ENCODE measurements at places on chromosomes 1 and 21.

- no peak for DNase-seq
These were observed 257.7 kb upstream of the CSF3R start for GRCh38 chr1:36740446-36740845.

GRCh38 chr1:56153276-56153675, 426.1 kb downstream of the PLPP3 start:
- no peak for DNase-seq

DNA sequence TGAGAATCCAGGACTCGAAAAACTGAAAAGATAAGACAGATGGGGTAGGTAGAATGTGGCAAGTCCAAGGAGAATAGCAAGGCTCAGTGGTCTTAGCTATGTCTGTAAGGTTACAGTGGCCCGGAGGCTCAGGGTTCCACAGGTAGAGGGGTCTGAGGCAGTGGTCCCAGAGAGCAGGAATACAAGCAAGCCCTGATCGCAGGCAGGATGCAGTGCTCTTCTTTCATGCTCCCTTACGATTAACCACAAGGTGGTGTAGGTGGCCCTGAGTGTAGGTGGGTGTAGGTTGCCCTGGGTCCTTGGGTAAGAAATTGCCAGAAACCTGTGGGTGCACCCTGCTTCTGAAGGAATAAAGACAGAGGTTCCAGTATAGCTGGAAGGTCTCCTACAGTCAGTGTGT, 99.1 kb upstream of the RAB3GAP2 start:
- no peak for DNase-seq

- DNase-seq: no peak
These were observed 34.6 kb upstream of the TNFSF4 start for GRCh38 chr1:173241528-173242347.

GRCh38 chr1:65964123-65964522, 171.4 kb downstream of the PDE4B start:
- DNase-seq: no peak

DNA sequence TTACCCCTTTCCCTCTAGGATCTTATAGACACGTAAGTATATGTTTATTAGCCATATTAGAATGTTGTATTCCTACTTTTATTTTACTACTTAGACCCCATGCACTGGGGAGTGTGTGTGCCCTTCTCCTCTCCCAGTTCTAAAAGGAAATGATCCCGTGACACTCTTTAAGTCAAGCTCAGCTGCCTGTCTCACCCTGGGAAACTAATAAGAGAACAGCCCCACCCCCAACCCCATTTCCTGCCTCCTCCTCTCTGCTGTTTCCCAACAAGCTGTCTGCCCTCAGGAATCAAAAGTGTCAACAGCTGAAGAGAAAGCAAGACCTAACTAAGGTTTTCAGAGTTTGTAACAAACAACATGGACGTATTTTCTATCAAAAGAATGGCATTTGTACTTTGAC, 92.6 kb upstream of the VAV3 start:
- no peak for DNase-seq

DNA sequence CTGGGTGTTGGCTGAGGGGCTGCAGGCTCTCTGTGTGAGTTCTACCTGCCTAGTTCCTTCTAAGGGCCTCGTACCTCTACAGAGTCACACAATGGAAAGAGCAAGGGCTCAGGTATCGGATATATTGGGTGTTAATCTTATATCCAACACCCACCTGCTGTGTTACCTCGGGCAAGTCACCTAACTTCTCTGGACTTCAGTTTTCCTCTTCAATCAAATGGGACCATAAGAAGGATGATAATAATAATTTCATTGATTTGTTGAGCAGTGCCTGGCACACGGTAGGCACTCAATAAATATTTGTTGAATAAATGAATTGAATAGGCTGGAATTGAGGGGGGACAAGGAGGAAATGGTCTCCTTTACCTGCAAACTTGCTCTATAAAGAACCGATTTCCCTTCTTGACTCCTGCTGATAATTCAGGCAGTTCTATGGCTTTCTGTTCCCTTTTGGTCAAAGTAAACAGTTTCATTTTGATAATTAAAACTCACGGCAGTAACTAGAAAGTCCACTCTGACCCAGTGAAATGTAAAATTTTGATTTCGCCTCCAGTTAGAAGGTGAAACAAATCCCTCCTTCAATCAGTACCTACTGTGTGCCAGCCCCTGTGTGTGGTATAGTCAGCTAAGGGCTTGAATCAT, 16.5 kb upstream of the MAN1C1 start:
- no peak for DNase-seq

GRCh38 chr1:214637722-214638458, 34.9 kb downstream of the CENPF start:
- no peak for DNase-seq
